CD4-positive, alpha-beta T cell treated with Interleukin-12 subunit alpha and Interleukin-12 subunit beta, for 1 hour (primary cell): ENCODE measurements at places on chromosomes 5 and 9.

DNA sequence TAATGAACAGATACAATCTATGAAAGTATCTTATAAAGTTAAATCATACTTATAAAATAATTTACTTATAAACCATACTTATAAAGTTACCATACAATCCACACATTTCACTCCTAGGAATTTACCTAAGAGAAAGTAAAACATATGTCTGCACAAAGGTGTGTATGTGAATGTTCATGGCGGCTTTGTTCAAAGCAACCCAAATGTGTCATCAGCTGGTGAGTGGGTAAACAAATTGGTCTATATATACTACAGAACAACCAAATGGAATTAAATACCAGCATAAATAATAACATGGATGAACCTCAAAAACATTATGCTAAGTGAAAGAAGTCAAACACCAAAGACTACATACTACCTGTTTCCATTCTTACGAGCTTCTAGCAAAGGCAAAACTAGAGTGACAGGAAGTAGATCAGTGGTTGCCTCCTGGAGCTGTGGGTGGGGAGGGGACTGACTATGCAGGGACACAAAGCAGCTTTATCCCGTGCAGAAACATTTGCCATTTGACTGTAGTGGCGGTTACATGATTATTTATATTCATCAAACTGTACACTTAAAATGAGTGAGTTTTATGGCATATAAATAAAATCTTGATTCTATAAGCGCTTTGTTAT is 10.6 kb downstream of the TRAF1 start:
- peak; percentile 65 for DNase-seq

DNA sequence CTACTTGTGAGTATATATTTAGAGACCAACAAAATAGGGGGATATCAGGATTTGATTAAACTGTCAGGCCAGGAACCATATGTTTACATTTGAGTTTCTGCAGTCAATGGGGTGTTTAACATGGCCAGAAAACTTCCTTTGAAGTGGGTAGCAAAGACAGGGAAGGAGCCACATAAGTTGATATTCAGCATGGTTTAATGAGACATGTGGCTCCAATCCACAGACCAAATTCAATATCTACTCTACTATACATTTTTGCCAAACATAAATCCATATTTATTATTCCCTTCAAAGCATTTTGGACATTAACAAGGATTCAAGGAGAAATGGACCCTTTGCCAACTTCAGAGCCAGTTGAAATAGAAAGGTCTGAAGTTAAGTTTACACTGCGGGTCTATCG is 99.8 kb downstream of the TAF11L14 start:
- DNase-seq, result no peak

DNA sequence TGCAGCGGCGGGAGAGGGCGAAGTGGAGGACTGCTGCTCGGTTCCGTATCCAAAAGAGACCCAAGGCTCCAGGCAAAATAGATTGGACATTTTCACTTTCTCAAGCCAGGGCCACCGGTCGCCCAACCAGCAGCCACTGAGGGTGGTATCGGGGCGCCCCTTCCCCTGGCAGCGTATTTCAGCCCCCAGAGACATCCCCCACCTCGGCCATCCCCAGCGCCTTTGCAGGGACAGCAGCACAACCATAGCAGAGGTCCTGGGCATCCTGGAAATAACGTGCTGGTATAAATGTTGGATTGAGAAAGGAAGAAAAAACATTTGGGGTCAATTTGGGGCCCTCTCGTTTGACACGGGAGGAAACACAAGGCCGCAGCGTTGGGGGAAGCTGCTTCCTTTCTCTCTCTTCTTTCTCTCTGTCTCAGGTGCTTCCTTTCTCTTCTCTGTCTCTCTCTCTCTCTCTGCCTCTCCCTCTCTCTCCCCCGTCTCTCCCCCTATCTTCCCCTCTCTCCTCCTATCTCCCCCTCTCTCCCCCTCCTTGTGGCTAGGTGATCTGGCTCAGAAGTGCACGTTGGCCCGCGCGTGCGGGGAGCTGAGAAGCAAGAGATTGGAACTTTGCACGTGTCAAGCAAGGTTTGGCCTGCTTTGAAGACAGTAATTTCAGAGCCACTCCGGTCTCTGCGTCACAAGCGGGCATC is 624 bp upstream of the RETREG1 start:
- peak; percentile 40 for DNase-seq

GRCh38 chr5:109387408-109387974 is 22.3 kb downstream of the PJA2 start:
- no peak for DNase-seq

DNA sequence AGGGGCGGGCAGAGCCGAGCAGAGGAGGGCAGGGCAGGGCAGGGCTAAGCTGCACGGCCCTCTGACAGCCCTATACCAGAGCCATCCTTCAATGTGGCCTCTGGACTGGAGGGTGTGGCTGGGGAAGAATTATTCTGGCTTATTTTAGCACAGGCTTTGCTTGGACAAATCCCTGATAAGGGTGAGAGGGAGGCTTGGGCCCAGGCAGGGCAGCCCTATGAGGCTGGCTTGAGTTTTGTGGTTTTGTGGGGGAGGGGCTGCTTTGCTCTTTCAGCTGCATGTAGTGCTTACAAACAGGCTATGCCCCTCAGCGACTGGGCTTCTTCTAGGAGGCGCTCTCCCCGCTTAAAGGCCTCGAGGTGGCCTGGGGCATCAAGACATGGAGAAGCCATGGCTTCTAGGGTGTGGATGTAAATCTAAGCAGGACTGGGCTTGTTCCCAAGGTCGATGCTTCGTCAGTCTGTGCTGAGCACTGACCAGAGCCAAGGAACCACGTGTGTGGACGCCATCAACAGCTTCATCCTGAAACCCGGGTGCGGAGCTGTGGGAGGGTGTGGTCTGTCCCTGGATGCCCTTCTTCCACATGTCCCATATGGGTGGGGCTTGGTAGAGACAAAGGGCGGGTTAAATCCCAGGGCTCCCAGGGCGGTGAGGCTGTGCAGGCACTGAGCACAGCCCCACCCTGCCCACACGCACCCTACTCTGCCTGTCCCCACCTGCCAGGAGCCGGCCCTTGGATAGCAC is 45.7 kb upstream of the IPPK start:
- no peak for DNase-seq

- DNase-seq, result no peak
Observed at GRCh38 chr5:150763023-150763769, 4.4 kb upstream of the DCTN4 start.

DNA sequence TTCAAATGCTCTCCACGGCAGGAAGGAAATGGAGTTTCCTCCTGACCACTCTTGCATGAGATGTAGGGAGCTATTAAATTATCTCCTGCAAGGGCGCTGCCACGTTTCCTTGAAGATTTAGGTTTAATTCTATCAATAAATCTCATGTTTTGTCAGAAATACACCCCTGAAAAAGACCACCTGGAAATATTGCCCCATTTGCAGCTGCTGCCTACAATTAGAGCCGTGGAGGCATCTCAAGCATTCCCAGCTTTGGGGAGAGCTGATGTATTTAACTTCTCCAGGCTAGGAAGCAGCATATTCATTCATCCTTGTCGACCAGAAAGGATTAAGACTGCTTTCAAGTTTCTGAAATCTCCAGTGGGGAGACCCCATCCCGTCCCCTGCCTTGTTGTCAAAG is 40.5 kb downstream of the CCNJL start:
- no peak for DNase-seq

DNA sequence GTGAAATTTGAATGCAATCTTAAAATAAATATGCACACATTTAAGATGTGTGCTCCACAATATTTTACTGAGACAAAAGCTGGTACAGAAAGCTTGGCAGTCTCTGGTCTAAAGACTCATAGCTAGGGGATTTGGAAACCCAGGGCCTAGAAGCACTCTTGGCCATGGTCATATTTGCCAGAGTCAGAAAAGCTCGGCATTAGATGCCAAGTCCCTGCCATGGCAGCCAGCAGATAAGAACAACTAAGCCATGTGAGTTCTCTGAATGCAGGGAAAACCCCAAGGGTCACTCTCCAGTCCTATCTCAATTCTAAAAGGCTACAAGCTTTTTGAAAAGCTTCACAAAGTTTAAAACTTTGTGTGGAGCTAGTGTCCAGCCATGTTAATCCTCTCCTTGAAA is 119.5 kb downstream of the FAM114A2 start:
- no peak for DNase-seq
